ENCODE measurements at places on chromosomes 7 and 10. TPM values are rescaled to one million over a fixed set of nuclear protein-coding genes. Genes with fewer than 3 reads are reported as not detected.

Gene ZNF239
- 9.7 TPM for total RNA-seq

Gene MSS51
- total RNA-seq, result 4.0 TPM

Gene OPTN
- 16.6 TPM for total RNA-seq

Gene ANKRD2
- total RNA-seq, result not detected

Gene HUS1
- 42.3 TPM for total RNA-seq

Gene COBL
- total RNA-seq, result not detected

Gene ZNF503
- total RNA-seq, result 1.2 TPM

Gene TRIM73
- 0.39 TPM for total RNA-seq

Gene ADAM12
- total RNA-seq, result 0.11 TPM

Gene ST8SIA6
- total RNA-seq, result not detected

Gene RPP30
- total RNA-seq, result 74.5 TPM

Gene PVRIG
- total RNA-seq, result not detected

Gene TCERG1L
- 16.3 TPM for total RNA-seq

Gene TMEM130
- total RNA-seq, result 0.31 TPM

Gene HOXA3
- total RNA-seq, result not detected

- no peak for DNase-seq
These were observed 25.6 kb upstream of the DLX6 start for GRCh38 chr7:96979551-96980276.

DNA sequence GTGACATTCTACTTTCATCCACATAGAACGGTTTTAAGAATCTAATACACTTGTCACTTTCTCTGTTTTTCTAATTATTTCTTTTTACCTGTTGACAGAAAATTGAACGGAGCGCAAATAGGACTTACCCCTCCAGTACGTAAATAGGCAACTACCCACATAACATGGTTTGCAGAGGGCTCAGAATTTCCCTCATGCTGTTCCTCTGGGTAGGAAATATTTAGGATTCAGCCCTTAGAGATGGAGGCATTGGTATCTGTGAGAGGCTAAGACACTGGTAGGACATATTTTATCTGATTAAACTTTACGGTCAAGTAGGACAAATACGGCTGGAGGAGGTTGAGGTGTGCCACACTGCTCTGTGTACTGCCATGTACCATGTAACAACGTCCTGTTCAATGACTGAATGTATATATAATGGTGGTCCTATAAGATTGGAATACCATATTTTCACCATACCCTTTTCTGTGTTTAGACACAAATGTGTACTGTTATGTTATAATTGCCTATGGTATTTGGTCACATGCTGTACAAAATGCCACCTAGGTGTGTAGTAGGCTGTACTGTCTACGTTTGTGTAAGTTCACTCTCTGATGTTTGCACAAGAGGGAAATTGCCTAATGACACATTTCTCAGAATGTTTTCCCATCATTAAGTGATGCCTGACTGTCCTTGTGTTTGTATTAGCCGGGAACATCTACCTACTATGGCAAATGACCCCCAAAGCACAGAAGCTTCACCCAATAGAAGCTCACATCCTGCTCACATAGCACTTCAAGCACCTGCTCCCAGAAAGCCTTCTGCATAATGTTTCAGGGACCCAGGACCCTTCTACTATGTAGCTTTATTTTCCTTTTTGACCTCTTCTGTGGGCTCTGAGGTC, 429.4 kb upstream of the AKR1E2 start:
- no peak for DNase-seq

DNA sequence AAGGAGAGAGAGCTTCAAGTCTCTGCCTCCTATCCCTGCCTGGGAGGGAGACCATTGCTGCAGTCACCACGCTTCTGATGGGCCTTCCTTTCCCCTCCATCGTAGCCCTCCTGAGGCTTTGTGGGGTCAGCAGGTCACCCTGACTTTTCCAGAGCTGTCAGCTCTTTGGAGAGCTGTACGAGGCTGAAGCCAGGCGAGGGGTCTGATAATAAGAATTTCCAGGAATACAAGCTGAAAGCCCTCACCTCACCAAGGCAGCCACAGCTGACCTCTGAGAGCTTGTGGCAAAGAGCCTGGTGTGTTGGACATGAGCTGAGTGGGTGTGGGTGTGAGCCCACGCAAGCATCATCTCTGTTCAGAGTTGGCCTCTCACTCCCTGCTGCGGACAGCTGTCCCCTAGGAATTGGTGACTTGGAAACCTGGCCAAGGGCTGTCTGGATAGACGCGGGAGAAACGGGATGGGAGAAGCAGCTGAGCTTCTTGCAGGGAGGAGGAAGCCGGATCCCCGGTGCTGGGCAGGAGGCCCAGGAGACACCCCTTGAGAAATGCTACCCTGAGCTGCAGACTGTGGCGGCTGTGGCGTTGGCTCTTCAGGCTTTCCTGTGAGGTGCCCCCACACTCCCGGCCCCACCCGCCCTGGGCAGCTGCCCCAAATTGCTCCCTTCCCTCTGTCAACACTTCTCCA, 122.1 kb upstream of the BTBD16 start:
- DNase-seq, result no peak

GRCh38 chr7:22633286-22633953, 93.6 kb upstream of the IL6 start:
- no peak for DNase-seq

- no peak for DNase-seq
These were observed 79.6 kb downstream of the ZNF22 start for GRCh38 chr10:45080331-45080730.

- DNase-seq, result peak; percentile 49
These were observed 805 bp downstream of the MSRB2 start for GRCh38 chr10:23095966-23096801.

DNA sequence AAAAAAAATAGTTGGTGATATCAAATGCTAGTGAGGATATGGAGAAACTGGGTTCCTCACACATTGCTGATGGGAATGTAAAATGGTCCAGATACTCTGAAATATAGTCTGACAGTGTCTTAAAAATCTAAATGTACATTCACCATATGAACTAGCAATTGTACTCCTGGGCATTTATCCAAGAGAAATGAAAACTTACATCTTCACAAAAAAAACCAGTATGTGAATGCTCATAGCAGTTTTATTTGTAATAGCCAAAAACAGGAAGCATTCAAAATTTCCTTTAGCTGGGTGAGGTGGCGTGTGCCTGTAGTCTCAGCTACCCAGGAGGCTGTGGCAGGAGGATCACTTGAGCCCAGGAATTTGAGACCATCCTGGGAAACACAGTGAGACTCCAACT, 2.1 kb upstream of the SSC4D start:
- DNase-seq, result no peak

- no peak for DNase-seq
These were observed 12.0 kb upstream of the DOCK1 start for GRCh38 chr10:126893206-126893605.

GRCh38 chr7:124429923-124430322, 335.7 kb downstream of the GPR37 start:
- DNase-seq, result no peak

DNA sequence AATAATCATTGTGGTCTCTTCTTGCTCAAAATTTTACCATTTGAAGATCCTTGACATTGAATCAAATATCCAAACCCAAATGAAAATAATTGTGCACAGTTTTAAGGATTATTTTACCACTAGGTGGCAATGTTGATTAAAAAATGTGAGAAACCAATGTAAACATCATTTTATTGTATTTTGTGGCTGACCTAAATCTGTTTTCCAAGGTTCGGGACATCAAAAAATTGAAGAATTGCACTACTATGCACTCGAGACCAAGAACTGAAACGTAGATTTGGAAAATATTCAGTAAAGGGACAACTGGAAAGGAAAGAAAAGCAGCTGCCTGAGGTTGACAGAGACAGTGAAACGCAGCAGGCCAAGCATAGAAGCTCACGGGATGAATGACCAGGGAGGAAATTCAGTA, 259.3 kb downstream of the SNX13 start:
- peak; percentile 45 for DNase-seq

GRCh38 chr7:130388671-130389070, 8.4 kb downstream of the CPA1 start:
- no peak for DNase-seq

GRCh38 chr10:70269741-70270140, 14.1 kb downstream of the NPFFR1 start:
- no peak for DNase-seq

DNA sequence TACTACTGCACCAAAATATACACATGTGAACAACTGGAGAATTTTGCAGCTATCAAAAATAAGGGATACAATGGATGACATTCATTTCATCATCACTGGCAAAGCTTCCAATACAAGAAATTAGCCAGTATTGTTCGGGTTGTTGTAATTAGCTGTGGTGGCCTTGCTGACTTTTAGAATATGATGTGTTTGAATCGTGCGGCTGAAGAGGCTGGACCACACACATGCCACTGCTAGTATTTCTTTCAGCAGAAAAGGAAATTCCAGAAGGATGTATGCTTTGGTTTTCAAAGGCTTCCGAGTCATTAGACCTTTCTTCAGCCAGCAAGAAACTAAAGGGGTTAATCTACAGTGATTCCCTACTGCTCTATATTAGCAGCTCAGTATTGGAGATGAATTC, 16.6 kb downstream of the RPP38 start:
- DNase-seq, result no peak

GRCh38 chr10:8544057-8544380, 489.5 kb downstream of the GATA3 start:
- DNase-seq, result peak; percentile 4

GRCh38 chr10:98257198-98257597, 10.8 kb downstream of the LOXL4 start:
- no peak for DNase-seq

- DNase-seq, result no peak
These were observed 56.8 kb downstream of the ARID5B start for GRCh38 chr10:61958311-61958710.

DNA sequence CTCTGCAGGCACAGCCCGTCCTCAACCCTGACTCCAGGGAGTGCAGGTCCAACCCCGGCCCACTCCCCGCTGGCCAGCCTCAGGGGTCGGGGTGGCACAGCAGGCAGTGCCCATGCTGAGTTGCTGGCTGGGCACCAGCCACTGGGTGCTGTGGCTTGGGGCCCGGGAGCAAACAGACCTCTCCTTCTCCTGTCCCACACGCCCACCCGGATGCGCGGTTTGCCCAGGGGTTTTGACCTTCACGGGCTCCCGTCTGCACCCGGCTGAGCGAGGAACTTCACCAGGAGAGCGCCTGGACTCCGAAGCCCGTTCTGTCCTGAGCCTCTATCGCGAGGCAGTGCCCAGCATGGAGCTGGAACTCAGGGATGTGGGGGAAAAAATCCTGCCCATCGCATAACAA, 2.6 kb upstream of the GRIFIN start:
- DNase-seq, result no peak

- DNase-seq, result no peak
These were observed 396 bp downstream of the PSMG3 start for GRCh38 chr7:1569440-1569832.

DNA sequence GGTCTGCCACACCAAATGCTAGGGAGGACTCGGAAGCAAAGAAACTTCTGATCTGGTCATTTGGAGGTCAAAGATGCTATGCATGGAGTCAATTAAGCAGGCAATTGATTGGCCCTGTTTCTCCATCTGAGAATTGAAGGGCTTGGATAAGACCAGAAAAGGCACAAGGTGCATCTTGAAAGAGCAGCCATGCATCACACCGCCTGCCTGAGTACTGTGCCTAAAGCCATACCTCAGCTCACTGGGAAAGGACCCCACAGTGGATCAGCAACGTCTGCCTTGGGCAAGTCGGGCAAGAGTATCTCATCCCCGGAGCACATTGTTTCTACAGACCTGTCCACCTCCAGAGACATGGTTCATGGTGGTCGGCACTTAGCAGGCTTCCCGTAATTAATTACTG, 42.4 kb downstream of the DLG5 start:
- DNase-seq, result no peak

DNA sequence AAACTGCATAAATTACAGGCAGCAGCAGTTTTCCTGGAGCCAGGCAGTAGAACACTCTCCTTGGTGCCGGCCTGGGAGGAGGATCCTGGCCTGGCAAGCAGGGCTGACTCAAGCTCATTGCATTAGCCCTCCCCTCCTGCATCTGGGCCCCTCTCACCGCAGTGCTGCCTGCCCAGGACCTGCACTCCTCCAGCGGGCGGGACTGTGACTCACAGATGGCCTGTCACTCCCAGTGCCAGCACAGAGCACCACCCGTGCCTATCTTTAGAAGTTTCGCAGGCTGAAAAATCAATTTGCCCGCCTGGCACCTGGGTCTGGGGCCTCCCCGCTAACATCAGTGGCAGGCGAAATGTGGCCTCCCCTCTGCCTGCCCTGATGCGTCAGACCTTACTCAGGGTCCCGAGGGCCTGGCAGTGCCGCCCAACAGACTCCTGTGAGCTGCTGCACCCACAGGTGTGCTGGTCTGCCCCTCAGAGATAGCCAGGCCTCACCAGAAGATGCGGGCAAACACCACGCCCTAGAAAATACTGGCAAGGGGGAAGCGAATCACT, 123.8 kb downstream of the KCNMA1 start:
- no peak for DNase-seq

GRCh38 chr7:138898255-138898654, 82.9 kb downstream of the KIAA1549 start:
- no peak for DNase-seq

Data from A673 (cell line).